NCI-H774 (cell line): ENCODE measurements at places on chromosomes 12 and 14.

GRCh38 chr12:95788637-95789036 is 1.9 kb downstream of the NTN4 start:
- no peak for DNase-seq

GRCh38 chr12:132444957-132445883 is 44.7 kb upstream of the FBRSL1 start:
- no peak for DNase-seq

DNA sequence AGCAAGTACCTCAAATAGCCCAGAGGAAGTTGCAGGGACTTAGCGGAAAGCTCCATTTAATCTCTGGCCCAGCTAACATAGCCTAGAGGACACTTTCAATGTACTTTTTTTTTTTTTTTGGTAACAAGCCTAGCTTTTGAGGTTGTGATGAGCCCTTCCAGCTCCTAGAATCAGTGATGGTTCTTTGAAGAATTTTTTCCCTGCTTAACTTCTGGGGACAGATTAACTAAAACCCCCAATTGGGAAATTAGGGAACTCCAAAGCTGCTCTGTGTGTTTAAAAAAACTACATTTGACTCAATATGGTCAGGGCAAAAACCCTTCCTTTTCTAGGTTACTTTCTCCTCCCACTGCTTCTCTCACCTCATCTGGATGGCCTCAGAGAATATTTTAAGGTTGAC is 23.9 kb upstream of the ITGA5 start:
- no peak for DNase-seq

DNA sequence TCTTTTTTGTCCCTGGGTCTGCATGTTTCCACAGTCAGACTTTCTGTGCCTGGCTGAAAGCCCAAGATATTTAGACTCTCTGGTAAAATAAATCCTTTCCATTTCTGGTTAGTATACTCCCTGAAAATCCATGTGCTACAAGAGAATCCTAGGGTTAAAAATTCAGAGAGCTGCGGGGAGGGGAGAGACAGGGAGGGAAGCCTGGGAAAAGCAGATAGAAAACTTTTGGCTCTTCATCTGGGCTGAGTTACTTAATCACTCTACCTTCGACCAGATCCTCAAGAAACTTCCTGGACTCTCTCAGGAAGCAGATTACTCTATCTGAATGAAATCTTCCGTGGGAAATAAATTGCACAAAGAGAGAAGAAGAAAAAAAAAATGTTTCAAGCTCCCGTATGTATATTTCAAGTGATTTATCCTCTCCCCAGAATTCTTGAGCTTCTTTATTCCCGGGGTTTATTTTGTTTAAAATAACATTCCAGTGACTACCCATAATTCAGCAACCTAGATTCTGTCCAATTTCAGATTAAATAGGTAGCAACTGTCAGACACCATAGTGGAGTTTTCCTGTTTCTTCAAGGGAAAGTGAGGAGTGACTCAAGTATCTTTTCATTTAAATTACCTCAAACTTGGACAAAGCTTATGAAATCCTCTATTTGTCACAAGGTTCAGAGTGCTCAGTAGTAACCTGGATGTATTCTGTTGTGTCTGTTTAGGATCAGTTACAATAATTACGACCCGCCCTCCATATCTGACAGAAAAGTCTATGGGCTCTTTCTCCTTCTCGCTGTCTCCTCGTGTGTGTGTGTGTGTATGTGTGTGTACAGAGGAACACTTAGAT is 163.7 kb downstream of the MYRFL start:
- DNase-seq, result no peak

- peak; percentile 40 for DNase-seq
Observed at GRCh38 chr14:63088865-63089264, 43.6 kb upstream of the KCNH5 start.

GRCh38 chr12:4289998-4290790 is 16.6 kb downstream of the CCND2 start:
- DNase-seq, result no peak

- DNase-seq, result no peak
Observed at GRCh38 chr14:23877538-23878180, 75.9 kb upstream of the DHRS4 start.

- no peak for DNase-seq
Observed at GRCh38 chr12:9872742-9873141, 3.6 kb upstream of the CLEC2B start.

- no peak for DNase-seq
Observed at GRCh38 chr12:115542656-115543055, 734.8 kb downstream of the MED13L start.

GRCh38 chr12:23662966-23663365 is 286.5 kb downstream of the SOX5 start:
- DNase-seq, result no peak

DNA sequence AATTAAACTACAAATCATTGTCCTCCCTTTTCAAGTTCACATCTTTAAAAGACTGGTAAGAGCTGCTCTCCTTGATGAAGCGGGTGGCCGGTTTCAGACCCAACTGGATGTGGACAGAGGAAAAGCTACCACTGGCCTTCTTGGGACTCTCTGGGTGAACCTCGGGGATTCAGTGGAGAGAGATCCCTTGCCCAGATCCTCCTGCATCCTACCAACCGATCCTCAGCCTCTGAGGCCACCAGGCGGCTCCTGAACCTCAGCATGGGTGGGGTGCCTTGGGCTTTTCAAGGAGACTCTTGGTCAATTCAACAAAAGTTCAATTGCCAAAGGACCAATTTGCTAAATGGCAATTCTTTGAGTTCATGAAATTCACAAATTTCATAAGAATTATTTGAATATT is 84.5 kb downstream of the ZFP36L1 start:
- DNase-seq, result no peak

DNA sequence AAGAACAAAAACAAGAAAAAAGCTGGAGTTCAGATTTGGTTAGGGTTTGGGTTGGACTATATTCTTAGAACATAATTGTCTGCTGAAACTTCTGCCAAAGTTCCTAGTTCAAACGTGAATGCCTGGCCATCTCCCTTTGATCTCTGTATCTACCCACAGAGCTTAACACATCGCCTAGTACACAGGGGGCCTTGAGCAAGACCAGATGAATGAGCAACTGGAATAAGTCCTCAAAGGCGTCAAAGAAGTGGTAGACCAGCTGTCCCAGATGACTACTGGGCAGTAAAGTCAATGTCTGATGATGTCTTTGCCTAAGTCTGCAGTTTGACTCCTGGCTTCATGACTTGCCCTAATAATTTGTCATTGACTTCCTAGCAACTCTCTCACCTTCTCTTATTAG is 13.9 kb upstream of the STAB2 start:
- DNase-seq, result no peak

DNA sequence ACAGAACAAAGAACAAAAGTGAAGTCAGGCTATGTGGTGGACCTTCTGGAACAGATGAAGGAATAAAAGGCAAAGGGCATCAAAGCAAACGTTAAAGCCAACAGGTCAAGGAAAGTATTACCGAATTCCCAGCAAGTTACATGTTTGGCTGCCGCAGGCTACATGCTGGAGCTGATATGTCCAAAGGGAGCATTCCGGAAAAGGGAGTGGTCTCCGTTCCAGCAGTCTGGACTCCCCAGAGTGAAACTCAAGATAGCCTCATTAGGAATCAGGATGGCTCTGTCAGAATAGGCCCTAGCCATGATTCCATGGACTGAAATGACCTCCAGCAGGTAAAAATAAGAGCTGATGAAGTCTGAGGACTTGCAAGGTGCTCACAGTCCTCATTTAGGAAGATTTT is 379.8 kb upstream of the PRICKLE1 start:
- DNase-seq, result no peak

DNA sequence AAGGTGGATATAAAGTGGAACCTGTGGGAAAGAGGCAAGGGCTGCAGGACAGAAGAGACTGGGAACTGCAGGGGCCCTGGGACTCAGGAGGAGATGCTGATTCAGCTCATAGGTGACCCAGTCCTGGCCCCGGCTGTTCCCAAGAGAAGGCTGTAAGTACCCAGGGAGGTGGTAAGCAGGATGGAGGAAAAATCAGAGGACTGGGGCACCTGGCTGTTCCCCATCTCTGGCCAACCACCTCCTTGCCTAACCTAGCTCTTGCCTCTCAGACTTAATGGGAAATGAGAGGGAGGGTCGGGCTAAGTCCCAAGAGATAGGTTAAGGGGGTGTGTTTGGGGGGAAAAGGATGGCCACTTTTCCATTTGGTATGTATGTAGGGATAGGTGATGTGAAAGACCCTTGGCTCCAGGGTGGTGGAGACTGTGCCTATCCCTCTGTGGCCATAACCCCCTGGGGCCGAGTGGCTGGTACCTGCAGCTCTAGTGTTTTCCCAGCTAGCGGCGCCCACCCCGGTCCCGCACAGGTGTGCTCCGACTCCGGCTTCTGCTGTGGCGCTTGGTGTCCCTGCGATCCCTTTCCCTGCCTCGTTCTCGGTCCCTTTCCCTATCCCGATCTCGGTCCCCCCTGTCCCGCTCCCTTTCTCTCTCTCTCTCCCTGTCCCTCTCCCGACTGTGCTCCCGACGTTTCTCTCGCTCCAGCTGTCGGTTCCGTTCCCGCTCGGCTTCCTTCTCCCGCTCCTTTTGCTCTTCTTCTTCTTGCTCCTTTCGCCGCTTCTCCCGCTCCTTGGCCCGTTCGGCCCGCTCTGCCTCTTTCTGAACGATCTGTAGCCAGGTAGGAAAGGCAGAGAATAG is 1.6 kb upstream of the CDH24 start:
- DNase-seq, result no peak

- DNase-seq, result no peak
Observed at GRCh38 chr14:29077916-29078315, 311.3 kb downstream of the FOXG1 start.

DNA sequence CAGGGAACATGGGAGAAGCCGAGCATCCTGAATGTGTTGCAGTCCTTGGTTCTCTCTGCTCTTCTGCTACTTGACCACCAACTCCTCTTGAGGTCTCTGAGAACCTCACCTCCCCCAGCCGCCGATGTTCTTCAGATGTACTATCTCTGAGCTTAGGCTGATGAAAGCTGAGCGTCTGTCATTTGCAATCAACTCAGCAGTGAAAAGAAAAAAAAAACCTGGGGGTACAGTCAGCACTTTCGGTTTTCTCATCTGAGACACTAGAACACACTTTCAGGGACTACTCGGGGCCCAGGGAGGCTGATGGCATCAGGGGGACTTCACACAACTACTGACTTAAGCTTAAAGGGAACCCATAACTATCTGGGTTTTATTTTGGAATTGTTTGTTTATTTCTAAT is 9.6 kb upstream of the FLVCR2 start:
- DNase-seq, result no peak

- DNase-seq, result no peak
Observed at GRCh38 chr12:42982828-42983227, 393.3 kb upstream of the PRICKLE1 start.

GRCh38 chr12:116202433-116202832 is 75.1 kb downstream of the MED13L start:
- DNase-seq, result no peak

GRCh38 chr12:2412305-2412643 is 359.5 kb downstream of the CACNA1C start:
- DNase-seq, result no peak

DNA sequence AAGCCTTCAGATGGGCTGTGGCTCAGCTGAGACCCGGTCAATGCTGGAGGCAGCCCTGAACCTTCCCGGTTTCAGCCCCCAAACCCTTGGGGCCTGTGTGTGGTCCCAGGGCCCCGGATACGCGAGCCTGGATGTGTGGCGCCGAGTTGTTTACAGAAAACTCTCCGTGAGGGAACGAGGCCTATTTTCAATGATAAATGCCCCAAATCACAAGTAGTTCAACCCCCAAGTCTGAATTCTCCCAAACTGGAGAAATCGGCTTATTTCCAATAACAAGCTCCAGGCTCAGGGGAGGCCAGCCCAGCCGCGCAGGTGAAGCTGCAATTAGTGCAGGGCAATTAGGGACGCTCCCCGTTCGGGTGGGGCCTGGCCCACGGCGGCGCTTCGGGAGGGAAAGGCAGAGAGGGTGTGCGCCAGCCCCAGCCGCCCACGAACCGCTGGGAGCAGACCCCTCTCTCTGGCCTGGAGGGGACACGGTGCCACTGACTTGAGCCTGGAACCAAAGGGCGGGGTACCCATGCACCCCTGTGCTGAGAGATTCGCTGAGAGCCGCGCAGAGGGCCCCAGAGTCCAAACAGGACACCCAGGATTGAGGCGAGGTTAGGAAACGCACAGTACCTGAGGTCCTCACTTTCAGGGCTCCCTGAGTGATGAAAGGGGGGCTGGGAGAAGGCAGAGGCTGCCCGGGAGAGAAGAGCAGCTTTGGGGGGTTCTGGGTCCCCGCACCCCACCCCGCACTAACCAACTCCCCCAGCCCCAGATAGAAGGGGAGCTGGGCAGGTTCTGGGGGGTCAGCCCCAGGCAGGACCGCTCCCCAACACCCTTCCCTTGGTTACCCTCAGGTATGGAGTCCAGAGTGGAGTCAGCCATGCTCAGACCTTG is 14.2 kb upstream of the ANKRD9 start:
- DNase-seq, result peak; percentile 32

DNA sequence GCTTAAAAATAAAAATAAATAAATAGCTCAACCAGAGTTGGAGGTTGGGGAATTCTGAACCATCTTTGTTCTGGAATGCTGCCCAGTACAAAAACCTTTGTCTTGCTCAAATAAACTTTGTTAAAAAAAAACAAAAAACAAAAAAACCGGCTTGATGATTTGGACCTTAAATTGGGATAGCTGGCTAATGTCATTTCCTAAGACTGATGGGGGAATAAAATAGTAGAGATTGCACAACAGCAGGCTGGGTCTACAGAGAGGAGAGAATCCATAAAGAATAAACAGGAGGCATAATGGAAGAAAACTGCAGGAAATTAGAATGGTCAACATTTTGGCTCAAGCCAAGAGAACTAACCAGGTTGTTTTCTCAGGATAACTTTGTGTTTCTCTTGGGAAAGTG is 370.9 kb downstream of the AEBP2 start:
- DNase-seq, result no peak

DNA sequence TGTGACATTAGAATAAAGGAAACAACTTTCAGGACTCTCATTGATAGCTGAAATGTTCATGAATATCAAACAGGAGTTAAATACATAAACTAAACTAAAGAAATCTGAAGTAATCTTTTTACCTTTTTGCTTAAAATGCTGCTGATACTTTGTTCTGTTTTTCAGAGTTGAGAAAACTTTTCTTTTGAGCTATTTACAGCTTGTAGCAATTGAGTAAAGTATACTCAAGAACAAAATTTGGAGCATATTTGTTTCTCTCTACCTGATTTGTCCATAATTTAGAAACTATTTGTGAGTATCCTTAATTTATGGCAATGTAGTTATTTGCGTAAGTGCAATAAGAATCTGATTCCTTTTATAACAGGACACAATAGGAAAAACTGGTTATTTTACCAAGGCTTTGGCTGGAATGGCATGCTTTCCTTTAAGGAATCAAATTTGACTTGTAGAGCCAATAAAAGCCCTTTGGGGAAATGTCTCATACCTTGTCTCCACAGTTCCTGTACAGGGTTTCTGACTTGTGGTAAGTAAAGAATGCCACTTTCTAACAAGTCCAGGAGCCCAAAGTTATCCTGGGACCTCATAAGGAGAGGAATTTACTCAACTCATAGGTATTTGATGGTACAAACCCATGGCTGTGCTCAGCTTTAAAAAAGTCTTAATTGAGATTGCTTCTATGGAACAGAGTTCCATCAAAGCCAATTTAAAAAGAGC is 195.7 kb downstream of the TMEM117 start:
- no peak for DNase-seq

GRCh38 chr12:73181244-73181643 is 909.1 kb downstream of the TRHDE start:
- DNase-seq, result no peak

GRCh38 chr14:69378274-69378673 is 19.8 kb downstream of the ERH start:
- DNase-seq, result no peak
